ENCODE measurements at places on chromosomes 5 and 9.

DNA sequence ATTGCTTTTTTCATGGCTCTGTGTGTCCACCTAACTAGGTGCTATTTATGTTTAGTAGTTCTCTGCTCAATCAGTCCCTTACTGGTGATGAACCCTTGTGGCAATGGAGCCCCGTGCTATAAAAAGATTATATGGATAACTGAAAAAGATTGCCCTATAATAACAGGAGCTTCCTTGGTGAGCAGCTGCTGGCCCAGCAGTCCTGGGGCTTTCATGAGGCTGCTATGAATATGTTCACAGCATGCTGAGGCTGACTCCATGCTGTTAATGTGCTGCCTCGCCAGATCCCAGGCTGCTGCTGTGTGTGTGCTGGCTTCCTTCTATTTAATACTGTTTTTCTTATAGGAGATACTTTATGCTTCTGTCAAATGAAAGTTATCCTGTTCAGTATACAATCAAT, 357.5 kb downstream of the TAF11L14 start:
- no peak for DNase-seq

DNA sequence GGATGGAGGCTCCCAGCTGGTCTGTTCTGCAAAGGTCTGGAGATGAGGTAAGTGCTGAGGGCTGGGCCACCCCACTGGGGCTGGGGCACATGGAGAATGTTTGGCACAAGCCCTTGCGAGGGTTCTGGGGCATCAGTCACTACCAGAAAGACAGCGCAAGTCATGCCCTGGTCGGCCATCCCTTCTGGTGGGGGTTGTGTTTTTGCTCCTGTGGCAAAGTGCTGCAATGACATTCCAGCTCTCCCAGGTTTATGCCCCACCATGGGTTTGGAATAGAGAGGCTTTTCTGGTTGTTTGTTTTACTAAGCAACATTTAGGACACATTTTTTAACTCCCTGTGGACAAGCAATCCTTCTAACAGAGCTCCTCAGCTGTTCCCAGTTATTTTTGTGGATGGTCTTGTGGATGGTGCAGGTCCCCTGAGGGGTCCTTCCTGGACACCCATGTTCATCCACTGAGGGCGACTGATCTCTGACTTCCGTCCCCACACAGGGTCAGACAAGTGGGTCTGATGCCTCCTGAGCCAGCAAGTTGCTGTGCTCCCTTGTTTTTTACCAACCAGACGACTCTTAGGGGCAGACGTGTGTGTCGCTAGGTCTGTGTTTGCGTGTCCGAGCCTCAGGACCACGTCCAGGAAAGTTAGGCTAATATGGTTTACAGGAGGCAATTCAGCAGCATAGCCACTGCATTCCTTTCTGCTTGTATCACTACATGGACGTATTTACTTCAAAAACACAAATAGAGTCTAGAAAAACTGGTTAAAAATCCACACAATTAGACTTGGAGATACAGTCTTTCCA, 64.9 kb upstream of the ECM2 start:
- peak; percentile 6 for DNase-seq

GRCh38 chr5:82730913-82731312, 346.3 kb downstream of the TMEM167A start:
- no peak for DNase-seq

GRCh38 chr9:134268747-134269146, 57.5 kb upstream of the RXRA start:
- no peak for DNase-seq

GRCh38 chr9:74358959-74359358, 138.2 kb upstream of the RORB start:
- no peak for DNase-seq

DNA sequence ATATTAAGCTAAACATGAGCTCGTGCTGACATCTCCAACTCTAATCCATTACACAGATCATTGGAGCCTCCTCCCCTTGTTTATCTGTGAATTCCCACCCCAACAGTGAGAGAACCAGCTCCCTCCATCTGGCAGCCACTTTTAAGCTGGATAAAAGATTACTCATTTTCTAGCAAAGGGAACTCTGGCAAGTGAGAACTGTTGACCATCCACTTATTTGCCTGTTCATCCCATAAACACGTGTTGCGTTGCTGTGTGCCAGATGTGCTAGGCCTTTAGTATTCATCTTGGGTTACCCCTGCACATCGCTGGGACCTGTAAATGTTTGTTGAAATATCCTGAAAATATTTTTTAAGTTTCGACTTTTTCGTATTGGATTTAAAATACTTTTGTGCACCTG, 2.4 kb upstream of the TOR1A start:
- DNase-seq, result no peak

- DNase-seq, result peak; percentile 94
Measured at GRCh38 chr9:79013715-79014610, 557.8 kb upstream of the TLE4 start.

DNA sequence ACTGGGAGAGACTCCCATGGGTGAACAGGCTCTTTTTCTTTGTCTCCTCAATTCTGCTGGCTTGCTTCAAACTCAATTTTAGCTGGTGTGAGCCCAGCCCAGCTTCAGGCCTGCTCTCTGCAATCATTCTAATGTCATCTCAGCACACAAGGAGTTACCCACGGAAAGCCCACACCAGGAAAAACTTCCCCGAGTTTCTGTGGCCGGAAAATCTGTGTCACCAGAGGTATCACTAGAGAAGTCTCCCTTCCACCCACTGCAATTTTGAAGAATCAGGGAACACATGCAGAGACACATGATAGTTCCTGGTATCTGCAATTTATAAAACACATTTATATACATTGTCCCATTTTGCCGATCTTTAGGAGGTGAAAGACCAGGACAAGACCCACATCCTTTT, 13.5 kb upstream of the NDFIP1 start:
- DNase-seq, result no peak

Measured in A172 (cell line).